Iris pigment epithelial cell (primary cell): ENCODE measurements at places on chromosomes 7 and 10.

GRCh38 chr7:107122486-107122911, 46.3 kb upstream of the HBP1 start:
- peak; percentile 79 for DNase-seq

DNA sequence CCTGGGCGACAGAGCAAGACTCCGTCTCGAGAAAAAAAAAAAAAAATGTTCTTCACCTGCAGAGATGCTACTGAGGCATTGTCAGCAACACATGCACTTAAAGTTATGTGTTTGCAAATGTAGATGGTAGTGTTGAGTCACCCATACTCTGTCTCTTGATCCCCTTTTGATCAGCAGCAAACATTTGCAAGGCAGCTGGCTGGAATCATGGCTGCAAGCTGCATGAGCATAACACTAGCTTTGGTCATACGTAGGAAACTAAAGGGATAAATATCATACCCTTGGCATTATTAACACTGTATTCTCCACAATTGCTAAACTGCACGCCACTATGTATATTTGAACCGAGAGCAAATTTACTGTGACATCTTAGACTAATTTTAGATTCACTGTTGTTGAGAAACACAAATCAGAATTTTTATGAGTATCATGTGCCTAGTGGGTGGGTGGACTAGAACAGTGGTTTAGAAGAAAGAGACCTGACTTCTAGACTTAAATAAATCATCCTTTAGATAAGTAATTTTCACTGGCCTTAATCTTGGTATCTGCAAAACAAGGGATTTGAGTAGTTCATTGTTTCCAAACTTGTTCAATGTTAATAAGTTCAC, 229.3 kb upstream of the MEOX2 start:
- no peak for DNase-seq

DNA sequence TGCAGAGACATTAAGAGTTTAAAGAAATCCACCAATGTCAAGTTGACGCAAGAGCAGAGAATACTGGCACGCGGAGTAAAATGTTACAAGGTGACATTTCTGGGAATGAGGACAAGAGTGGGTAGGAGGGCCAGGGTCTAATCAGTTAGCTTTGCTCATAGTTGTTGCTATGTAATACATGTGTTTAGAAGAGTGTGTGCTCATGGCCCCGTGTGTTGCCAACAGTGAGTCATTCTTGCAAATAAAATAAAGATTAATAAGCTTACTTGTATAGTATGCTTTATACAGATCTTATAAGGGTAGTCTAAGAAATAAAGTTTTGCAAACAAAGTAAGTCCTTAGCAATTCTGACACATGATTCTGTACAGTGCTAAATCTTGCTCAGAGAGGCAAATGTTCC, 64.5 kb downstream of the DNMBP start:
- DNase-seq, result peak; percentile 93

DNA sequence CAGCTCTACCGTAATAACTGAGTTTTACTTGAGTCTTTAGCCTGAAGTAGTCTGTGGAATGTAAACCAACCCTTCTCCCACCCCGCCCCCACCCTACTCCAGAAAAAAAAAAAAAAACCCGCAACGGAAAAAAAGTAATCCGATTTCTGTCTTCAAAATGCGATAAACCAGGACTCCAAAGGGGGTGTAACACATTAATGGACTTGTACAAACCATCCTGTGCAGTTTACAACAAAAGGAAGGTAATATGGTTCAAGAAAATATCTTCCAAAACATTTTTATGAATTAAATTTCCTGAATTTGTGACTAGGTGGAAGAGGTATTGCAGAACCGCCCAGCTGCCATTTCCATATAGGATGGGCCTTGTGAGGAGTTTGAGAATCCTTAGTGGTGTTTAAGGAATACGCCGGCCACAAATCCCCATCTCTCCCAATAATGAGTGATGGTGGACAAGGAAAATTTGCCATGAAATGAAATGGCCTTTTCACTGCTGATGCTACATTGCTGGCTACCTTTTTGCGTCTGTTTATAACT, 10.6 kb downstream of the SKIDA1 start:
- DNase-seq, result no peak

DNA sequence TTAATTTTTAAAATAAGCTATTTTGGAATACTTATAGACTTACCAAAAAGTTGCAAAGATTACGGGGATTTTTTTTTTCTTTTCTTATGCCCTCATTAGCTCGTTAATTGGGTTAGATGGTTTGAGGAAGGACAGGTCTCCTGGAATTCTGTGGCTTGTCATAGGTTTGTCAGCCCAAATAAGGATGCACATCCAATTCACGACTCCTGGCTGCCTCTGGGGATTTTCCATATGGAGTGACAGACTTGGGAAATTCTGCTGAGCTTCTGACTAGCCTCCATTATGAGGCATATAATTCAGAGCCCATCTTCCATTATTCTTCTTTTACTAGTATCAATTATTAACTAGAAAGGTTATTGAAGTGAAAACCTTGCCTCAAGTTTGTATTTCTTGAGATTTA, 102.1 kb downstream of the AUTS2 start:
- DNase-seq, result no peak

DNA sequence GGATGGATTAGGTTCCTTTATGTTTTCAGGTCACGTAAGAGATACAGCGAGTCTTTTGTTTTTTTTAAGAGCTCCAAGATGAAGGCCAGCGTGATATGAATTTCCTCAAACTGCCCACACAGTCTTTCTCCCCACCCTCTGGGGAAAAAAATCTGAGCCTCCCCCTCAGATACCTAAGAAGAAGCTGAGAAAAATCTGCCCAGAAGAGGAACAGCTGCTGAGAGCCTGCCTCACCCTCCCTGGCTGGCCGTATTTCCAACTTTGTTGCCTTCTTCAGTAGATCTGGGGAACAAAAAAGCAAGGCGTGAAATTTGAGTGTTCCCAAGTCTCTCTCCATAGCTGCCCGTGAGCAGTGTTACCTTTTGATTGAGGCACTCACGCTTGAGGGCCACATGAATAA, 208.1 kb downstream of the KIAA1217 start:
- no peak for DNase-seq

GRCh38 chr7:121178869-121179497, 149.8 kb upstream of the WNT16 start:
- DNase-seq, result no peak

GRCh38 chr7:5330288-5330687, 47.5 kb downstream of the SLC29A4 start:
- DNase-seq, result no peak

GRCh38 chr10:100942229-100942628, 27.1 kb upstream of the SEMA4G start:
- DNase-seq, result no peak

- DNase-seq, result peak; percentile 54
These were observed 521.7 kb downstream of the ADRA2A start for GRCh38 chr10:111598433-111599059.

GRCh38 chr7:103764901-103765300, 224.6 kb downstream of the RELN start:
- DNase-seq, result no peak

- DNase-seq, result peak; percentile 64
These were observed 144.5 kb downstream of the PPP1R3A start for GRCh38 chr7:113774182-113774807.

- DNase-seq, result no peak
These were observed 91.0 kb downstream of the MET start for GRCh38 chr7:116762971-116763370.

GRCh38 chr10:89097226-89097625, 106.6 kb downstream of the FAS start:
- DNase-seq, result no peak

GRCh38 chr10:30048768-30049517, 10.4 kb downstream of the JCAD start:
- DNase-seq, result no peak

DNA sequence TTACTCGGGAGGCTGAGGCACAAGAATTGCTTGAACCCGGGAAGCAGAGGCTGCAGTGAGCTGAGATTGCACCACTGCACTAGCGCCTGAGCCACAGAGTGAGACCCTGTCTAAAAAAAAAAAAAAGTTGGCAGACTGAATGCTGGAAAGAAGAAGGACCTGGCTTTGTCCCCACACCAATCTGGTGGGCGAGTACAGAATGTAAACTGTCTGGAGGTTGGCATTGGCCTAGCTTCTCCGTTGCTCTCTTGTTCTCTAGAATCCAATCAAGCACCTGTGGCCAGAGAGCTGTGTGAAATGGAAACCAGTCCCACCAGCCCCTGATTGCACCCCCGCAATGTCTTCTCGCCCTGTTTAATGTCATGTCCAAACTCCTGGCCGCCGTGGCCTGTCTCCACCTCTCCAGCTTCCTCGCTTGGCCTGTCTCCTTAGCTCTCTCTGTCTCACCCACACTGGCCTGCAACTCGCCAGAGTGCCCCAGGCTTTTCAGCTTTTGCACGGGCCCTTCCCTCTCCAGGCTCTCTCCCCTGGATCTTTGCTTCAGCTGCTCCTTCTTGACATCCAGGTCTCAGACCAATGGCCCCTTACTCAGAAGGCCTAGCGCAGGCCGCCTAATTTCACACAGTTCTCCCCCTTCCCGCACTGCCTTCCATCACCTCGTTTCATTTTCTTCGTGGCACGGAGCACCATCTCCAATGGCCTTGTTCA, 670 bp upstream of the AGK start:
- DNase-seq, result no peak
